ENCODE measurements at places on chromosomes 6 and 20.
A peak's percentile ranks its signal among the peaks of the same experiment; 100 is the strongest.

DNA sequence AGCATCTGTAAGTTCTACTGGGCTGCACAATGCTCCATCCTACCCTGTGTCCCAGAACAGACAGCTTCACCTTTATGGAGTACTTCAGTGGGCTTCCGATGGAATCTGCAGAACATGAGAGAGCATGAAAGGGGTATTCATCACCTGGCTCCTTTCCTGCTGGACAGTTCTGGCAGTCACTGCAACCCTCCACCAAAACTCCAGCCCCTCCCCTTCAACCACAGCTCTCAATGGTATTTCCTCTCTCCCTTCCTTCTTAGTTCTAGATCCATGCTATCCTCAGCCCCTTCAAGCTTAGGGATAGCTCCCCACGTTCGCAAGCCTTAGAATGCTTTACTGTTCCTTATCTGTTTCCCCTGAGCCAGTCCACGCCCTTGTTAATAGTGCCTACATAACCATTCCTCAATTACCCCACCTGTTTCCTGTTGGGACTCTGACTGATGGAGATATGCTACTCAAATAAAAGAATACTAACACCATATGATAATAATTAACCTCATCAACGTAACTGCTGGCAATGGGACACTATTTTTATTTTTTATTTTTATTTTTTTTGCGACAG is 26.8 kb downstream of the TRAM2 start:
- no peak for DNase-seq

GRCh38 chr20:25282796-25283195 is 34.9 kb downstream of the PYGB start:
- DNase-seq = no peak

GRCh38 chr6:124963416-124963785 is 1.2 kb downstream of the RNF217 start:
- no peak for DNase-seq

- DNase-seq = no peak
Measured at GRCh38 chr6:6678185-6678671, 89.7 kb downstream of the LY86 start.

- DNase-seq = peak; percentile 42
Measured at GRCh38 chr6:111478749-111479148, 4.3 kb downstream of the REV3L start.

- DNase-seq = peak; percentile 31
Measured at GRCh38 chr20:61719691-61720347, 345.9 kb downstream of the TAF4 start.

DNA sequence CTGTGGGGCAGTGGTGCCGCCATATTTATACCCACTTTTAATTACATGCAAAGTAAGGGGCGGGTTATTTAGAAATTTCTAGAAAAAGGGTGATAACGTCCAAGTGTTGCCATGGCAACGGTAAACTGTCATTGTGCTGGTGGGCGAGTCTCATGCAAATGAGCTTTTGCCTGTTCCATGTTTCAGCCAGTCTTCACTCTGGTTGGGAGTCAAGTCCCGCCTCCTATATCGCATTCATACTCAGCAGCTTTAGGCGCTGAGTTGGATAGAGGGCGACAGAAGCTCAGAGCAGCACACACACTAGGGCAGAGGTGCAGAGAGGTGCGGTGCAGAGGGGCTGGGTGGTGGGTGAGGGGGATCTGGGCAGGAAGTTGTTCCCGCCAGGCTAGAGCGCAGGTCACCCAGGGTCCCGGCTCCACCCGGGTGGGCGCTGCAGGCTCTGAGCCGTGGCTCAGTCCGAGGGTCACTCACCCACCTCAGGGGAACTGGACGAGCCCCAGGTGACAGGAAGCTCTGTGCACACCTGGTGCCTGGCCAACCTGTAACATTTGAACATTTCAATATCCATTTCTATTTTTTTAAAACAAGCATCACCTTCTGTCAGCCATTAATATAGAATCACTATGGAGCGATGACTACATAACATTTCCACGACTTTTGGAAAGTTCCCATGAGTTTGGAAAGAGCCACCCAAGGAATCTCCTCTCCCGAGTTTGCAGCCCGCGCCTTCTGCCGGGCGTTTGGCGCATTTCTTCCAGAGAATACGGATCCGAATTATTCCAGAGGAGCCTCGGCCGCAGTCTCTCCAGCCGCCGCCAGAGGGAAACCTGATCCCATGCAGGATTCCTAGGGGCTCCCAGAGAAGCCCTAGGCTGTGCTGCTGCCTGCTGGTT is 89.1 kb upstream of the PHACTR3 start:
- DNase-seq = no peak

GRCh38 chr20:2707353-2708072 is 14.9 kb downstream of the EBF4 start:
- DNase-seq = no peak

DNA sequence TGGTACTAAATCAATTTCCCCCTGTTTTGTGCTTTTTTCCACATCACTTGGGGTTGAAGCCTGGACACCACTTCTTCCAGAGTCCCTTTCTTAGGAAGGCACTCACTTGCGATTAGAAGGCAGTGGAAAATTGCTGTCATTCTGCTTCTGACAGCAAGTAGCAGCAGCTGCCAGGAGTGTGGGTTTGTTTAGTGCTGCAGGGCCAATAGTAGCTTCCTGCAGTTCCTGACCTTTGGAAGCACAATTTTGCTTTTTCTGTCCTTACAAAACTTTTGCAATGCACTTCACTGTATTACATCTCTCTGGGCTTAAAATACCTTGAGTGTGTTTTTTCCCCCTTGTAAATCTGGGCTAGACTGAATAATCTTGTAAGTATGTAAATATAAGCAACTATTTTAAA is 12.5 kb upstream of the HLA-DRA start:
- no peak for DNase-seq

GRCh38 chr6:79718509-79719247 is 87.5 kb downstream of the SH3BGRL2 start:
- DNase-seq = no peak

DNA sequence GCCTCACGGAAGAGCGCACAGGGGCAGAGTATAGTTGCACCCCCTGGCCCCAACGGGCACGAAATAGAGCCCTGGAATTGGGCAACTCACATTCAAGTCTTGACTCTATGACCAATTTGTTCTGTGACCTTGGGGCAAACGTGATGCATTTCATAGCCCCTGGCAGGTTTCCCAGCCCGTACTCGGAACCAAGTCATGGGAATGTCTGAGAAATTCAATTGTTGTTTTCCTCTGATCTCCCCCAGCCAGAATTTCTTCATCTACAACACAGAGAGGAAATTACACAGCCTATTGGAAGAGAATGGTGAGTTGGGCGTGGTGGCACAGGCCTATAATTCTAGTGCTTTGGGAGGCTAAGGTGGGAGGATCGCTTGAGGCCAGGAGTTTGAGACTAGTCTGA is 322.3 kb upstream of the SULF2 start:
- no peak for DNase-seq

DNA sequence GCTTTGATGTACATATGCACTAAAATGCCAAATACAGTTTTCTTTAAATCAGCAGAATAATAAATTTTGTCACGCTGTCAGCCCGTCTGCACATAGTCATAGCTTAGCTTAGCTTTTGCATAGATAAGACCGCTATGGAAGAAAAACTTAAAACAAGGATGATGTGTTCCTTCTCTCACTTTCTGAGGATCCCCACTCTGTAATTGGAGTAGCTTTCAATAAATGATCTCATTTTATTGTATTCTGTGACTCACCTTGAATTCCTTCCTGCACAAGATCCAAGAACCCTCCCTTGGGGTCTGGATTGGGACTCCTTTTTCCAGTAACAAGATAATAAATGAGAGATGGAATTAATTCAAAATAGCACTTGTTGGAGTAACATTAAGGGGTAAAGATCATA is 186.2 kb downstream of the CDH26 start:
- DNase-seq = no peak

- DNase-seq = no peak
Measured at GRCh38 chr20:53346335-53346648, 247.3 kb downstream of the ZNF217 start.

DNA sequence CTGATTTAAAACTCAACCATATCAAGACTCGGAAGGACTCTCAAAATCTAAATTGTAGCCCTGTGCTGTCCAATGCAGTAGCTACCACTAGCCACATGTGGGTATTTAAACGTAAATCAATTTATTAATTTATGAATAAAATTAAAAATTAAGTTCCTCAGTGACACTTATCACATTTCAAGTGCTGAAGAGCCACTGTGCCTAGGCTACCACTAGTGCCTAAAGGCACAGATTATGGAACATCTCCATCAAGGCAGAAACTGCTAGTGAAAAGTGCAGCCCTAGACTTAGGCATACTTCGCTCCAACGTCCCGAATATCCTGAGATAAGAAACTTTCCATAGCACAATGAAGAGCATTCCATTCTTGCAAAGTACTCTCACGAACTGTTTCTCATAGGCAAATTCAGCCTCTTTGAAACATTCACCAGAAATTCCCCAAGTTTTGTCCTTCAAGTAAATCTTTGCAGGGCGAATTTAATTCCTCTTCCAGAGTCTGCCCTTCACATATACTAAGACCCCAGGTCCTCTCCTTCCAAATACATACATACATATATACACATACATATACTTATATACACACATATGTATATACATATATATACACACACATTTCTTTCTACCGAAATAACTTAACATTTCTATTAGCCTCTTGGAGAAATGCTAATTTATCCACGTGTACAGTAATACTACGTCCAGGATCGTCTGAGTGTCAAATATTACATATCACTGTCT is 1.3 kb downstream of the SUPT3H start:
- no peak for DNase-seq

- DNase-seq = no peak
Measured at GRCh38 chr20:63232235-63233060, 3.3 kb upstream of the BIRC7 start.

DNA sequence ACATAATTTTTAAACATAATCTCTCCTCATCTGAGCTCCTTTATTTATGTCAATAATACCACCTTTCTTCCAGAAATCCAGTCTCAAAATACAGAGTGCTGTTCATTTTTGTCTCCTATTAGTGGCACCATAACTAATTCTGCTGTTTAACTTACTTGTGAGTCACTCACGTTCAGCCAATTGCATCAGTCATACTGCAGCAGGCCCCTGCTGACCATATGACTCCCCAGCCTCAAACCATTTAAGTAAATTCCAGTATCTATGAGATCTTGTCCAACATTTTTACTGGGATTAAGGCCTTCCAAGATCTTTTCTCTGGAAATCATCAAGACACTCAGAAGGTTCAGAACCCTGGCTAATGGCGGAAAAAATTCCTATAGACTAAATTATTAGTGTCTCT is 982.2 kb upstream of the MAP3K7 start:
- no peak for DNase-seq

DNA sequence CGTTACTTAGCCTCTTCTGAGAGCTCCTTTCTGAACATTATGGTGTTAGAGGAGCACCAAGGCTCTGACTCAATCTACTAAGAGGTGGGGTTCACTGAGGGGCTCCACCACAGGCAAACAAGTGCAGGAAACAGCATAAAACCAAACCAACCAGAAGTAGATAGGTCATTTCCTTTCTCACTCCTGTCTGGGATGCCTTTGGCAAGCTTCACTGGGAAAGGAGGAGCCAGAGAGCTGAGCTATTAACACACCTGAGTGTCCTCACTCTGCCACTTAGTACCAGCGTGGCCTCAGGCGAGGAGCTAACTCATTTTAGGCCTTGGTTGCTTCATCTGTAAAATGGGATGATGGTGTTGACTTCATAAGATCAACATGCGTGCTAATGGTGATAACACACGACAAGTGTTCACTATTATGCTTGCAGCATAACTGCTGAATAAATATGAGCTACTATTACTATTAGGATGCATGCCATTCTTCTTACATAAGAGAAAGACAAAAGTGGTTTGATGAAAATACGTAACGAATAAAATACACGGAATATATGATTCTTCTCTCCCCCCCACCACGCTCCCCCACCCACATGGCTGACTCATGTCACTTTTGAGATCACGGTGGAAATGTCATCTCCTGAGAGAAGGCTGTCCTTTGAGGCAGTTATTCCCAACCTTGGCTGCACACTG is 185.4 kb downstream of the BCAS1 start:
- DNase-seq = no peak

DNA sequence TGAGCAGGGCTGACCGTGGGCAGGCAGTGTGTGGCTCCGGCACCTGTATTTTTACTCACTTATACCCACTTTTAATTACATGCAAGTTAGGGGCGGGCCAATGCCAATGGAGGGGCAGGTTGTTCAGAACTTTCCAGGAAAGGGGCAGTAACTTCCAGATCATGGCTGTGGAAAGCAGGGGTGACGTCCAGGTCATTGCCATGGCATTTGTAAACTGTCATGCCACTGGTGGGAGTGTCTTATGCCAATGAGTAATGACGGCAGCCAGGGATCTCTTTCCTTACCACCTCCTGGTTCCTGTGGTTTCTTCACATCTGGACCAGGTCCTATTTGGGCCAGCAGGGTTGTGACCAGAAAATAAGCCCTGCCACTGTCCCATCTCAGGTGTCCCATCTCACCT is 258.7 kb downstream of the THBS2 start:
- DNase-seq = no peak

DNA sequence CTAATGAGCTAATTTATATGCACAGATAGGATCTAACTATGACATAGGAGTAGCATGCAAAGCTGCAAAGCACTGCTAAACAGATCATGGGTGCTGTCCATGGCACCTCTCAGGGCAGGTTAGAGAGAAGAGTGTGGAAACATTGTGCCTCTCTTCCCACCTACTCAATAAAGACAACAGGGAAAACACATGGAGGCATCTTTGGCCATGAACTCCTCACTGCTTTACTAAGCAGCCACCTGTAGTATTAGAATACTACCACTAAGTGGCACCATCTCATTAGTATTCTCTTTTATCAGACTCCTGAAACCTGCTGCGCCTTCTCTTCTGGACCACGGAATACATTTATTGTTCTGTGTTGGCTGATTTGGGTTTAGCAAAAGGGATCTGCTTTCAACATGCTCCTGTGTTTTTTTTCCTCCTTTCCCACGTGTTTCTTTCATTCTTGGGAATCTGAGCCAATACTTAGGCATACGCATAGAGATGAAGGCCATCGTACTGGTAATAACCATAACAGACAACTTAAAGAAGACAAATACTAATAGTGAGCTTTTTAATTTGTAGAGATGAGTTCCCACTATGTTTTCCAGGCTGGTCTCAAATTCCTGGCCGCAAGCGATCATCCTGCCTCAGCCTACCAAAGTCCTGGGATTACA is 9.4 kb upstream of the HDDC2 start:
- peak; percentile 10 for DNase-seq

DNA sequence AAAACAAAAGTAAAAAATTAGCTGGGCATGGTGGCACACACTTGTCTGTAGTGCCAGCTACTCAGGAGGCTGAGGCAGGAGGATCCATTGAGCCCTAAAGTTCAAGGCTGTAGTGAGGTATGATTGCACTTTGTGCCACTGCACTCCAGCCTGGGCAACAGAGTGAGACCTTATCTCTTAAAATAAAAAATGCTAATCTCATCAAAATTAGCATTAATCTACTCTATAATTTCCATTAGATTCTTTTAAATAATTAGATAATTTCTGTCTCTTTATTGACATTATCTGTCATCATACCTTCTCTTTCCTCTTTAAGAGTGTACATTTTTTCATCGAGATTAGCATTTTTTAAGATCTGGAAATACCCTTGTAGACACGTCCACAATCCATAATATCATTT is 48.0 kb downstream of the PHACTR3 start:
- no peak for DNase-seq
